ENCODE measurements at places on chromosomes 1 and 21. TPM values are rescaled to one million over a fixed set of nuclear protein-coding genes. Genes with fewer than 3 reads are reported as not detected.

The MATN1 gene
- total RNA-seq: 0.85 TPM

The ADGRL4 gene
- total RNA-seq: 28.9 TPM

DNA sequence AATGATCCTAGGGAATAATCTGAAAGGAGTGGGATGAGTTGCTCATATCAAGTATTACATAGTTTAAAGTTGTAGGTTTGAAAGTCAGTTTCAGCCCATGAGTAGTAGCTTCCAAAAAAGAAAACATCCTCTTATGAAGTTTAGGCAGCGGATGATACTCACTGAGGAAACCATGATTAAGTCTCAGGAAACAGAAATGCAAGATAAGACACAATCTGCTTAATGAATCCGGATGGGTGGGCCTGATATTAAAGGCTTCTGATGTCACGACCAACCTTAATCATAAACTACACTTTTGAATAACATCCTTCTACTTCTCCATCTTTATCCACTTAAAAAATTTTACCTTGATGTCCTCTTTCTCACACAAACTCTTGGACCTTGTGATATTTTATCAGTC is 61.8 kb downstream of the S1PR1 start:
- no peak for DNase-seq

GRCh38 chr1:67729872-67730271 is 44.9 kb downstream of the GADD45A start:
- no peak for DNase-seq

Data from urinary bladder (tissue), 4 donors.